ENCODE measurements at places on chromosomes 11 and 22.

- no peak for DNase-seq
Observed at GRCh38 chr11:70423523-70424505, 25.5 kb downstream of the CTTN start.

- no peak for DNase-seq
Observed at GRCh38 chr11:83611031-83611430, 324.9 kb upstream of the CCDC90B start.

DNA sequence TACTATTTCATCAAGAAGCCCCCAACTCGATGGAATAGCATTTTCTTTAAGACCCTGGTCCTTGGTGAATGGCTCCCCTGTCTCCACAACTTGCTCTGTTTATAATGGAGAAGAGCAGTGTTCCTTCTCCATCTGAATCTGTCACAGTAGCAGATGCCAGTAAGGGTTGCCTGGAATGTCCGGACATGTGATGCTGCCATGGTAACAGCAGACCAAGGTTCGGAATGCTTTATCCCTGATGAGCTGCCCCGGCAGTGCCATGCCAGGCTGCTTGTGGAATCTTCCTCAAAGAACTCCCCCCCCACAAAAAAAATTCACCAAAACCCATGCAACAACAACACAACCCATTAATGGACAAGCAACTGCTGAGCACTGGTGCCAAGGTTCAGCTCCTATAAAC, 72.5 kb downstream of the KCNC1 start:
- DNase-seq = no peak

GRCh38 chr11:47967577-47968525, 12.5 kb upstream of the PTPRJ start:
- DNase-seq = no peak

GRCh38 chr22:40015358-40015976, 20.7 kb downstream of the FAM83F start:
- no peak for DNase-seq

DNA sequence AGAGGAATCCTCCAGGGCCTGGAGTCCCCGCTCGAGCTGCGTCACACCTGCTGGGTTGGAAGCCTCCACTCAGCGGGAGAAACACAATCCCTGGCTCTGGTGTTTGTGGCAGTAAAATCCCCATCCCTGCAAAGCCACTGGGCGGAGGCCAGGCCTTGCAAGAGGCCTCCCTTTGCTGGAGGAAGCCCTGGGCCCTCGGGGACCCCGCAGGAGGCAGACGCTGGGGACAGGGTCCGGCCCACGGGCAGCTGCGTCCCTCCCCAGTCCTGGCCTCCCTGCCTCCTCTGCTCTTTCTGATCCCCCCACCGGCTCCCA, 194.7 kb downstream of the BRD1 start:
- no peak for DNase-seq

GRCh38 chr11:78313181-78313795, 104.3 kb downstream of the GAB2 start:
- DNase-seq = no peak

DNA sequence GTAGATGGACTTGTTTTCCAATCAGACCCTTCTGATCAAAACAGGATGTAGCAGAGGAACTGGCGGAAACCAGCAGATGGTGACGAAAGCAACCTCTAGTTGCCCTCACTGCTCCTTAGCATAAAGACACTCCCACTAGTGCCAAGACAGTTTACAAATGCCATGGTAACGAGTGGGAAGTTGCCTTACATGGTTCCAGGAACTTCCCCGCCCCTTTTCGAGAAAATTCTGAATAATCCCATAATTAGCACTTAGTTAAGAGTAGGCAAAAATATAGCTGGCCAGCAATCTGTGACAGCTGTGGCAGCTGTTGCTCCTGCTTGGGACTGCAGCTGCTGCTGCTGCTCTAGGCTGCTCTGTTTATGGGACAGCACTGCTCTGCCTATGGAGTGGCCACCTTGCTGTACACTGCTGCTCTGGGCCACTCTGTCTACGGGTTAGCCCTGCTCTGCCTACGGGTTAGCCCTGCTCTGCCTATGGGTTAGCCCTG, 33.4 kb upstream of the SORL1 start:
- no peak for DNase-seq

GRCh38 chr11:11501546-11502262, 120.1 kb downstream of the GALNT18 start:
- no peak for DNase-seq

- no peak for DNase-seq
Observed at GRCh38 chr11:71223671-71224660, 28.4 kb downstream of the SHANK2 start.

DNA sequence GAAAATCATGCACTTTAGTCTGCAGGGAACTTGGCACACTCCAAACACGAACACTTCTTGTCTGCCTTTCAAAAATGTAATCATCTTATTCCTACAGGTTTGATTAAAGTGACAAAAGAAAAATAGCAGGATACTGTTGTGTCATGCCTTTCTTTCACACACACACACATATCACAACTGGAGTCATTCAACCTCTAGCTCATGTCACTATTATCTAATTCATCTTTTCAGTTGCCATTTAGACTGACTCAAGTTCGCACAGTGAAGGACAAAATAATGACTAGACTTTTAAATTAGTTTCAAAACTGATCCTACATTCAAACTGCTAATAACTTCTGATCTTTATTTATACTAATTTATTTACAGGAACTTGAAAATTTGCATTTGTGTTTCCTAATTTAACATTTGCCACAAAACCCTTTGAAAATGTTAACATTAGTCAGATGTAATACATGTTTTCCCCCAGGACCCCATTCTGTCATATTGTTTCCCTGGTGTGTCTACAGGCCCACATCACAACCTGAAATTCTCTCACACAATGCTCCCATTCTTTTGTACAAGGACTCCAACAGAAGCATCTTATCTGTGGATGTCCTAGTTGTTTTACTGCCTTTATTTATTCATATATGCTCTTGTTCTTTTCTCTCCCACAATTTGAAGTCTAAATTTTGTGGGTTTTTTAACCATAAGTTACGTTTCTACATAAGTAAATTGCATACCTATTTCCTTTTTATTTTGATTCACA, 171.1 kb downstream of the GRIA4 start:
- DNase-seq = no peak

DNA sequence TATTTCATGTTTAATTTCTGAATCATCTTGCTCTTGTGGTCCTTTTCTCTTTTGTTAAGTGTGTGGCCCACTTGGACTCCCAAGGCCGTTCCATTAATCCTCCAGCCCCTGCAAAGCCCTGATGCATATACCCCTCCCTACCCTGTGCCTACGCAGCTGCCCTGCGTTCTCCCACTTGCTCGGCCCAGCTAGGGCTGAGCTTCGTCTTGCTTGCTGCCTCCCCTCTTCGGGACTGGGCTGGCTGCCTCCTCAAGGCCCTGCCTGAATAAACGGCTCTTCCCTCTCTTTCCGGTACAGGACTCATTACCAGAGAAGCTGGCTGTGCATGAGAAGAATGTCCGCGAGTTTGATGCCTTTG, 28.5 kb downstream of the ARHGAP1 start:
- no peak for DNase-seq

DNA sequence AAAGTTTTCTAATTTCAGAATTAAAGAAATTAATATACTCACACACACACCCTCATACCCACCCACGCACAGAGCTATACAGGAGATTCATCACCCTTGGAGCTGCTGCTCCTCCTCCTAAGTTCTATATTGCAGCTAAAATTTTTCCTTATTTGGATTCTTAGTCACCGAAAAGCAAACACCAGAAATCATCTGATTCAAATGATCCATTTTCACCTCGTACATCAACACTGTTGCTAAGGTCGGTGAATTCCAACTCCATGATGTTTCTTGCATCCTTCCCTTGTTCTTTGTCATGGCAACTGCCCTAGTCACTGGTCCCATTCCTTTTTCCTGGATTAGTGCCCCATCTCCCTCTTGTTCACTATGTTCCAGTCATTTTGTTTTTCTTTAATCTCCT, 286.2 kb downstream of the GRM5 start:
- DNase-seq = no peak

DNA sequence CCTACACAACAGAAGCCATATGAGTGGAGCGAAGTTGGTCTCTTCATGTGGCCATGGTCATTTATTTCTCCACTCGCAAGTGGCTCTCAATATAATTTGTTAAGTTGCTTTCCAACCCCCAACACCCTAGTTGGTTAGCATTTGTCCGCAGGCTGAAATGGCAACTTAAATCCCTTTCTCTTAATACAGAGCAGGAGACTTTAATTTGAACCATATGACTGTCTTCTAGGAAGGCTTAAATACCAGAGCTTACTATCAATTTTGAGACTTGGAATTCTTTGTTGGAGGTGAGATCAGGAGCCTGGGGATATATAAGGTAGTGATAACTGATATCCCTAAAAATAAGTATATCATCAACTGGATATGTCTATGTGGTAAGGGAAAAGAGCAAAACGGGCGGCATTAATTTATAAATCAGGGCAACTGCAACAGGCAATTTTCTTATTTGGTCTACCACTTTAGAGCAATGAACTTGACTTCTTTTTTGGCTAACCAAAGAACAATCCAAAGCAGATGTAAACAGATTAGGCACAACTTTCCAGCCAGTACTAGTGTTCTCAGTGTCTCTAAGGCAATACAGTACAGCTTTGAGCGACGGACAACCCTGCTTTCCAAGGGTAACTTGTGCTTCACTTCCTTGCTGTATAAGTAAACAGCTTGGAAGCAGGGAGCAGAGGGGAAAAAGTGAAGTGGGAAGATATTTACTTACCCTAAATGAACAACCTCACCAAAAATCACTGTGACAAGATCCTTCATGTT, 74.7 kb upstream of the APOA1 start:
- DNase-seq = no peak

DNA sequence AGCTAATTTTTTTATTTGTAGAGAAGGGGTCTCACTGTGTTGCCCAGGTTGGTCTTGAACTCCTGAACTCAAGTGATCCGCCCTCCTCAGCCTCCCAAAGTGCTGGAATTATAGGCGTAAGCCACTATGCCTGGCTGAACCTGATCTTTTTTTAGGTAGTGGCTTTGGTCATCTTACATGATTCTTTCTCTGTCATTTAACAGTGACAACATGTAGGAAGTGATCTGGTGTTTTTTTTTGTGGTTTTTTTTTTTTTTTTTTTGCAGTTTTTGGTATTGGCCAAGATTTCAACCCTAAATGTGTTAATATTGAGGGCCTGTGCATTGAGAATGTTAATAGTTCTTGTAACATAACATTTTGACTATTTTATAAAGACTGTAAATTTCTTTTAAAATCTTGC, 8.0 kb upstream of the FERMT3 start:
- DNase-seq = no peak

DNA sequence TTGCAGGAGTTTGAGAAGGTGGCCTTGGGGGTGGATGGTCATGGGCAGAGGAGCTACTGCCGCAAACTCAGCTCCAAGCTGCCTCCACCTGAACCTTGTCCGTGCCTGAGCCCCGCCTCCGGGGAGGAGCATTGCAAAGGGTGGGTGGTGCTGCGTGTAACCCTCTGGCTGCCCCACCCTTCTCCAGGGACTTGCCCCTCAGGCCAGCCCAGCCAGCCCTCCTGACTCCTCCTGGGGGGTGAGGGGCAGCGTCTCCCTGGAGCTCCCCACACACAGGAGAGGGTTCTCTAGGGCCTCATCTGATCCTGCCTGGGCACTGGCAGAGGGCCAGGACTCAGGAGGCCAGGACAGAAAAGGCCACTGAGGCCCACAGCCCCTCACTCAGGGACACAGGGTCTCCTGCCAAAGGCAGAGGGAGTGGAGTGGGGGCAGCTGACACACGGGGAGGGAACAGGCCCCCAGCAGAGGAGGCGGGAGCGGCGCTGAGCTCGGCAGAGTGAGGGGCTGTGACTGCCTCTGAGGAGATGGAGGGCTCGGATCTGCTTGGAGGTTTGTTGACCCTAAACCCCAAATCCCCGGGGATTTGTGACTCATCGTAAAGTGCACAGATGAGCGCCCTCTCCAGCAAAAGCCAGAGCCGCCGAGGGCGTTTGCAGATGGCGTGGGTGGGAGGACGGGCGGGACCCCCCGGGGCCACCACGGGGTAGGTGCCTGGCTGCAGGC, 12.8 kb downstream of the BRSK2 start:
- DNase-seq = no peak

DNA sequence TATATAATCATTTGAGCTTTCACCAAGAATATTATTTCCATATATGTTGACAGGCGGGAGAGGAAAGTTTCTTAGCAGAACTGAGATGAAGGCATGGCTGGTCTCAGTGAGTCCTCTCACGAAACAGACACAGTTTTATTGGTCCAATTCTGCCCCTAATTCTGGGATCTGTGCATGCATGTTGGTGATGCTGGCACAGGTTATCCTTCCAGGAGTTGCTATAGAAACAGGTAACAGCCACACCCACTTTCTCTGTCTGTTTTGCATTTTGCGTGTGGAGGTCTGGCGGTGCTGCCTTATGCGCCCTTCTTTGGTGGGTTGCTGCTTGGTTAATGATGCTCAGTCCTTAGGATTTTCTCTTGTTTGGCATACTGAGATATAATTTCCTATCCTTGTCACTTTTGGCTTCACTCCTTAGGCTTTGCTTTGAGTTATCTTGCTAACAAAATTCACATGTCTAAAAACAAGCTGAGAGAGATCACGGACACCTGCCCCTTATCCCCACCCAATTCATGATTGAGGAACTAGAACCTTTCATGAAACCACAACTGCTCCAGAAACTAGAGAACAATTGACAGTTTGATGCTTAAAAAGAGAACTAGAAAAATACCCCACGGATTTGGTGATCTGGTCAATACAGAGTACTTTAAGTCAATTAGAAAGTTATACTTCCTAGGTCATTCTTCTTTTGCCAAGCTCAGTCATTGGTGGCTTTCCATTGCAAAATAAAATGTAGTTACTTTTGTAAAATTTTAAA, 189.3 kb downstream of the FAT3 start:
- no peak for DNase-seq

- no peak for DNase-seq
Observed at GRCh38 chr22:34902335-34902734, 163.6 kb upstream of the ISX start.

GRCh38 chr11:120420572-120420971, 84.4 kb downstream of the ARHGEF12 start:
- DNase-seq = no peak

DNA sequence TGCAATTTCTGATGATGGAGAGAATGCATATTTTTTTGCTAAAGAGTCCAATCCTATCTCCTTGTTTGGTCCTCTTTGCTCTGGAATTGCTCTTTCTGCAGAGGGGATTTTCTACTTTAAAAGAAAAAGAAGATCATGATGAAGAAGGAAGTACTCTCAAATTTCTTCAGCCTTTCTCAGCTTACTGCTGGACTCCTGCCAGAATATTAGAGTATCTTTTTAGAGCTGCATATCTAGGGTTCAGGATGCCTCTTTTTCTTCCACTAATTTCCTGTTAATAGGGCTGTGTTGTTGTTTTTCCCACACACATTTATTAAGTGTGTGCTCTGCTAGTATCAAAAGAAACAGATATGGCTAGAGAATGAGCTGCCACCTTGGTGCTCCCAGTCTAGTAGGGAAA, 18.2 kb downstream of the UBASH3B start:
- DNase-seq = no peak

- DNase-seq = no peak
Observed at GRCh38 chr11:61682093-61682732, 2.0 kb downstream of the DAGLA start.

GRCh38 chr11:66815646-66816045, 27.6 kb upstream of the RCE1 start:
- DNase-seq = no peak

- DNase-seq = no peak
Observed at GRCh38 chr22:42595434-42595833, 19.2 kb downstream of the POLDIP3 start.

- DNase-seq = no peak
Observed at GRCh38 chr11:59758401-59759037, 3.3 kb downstream of the STX3 start.
